ENCODE measurements at places on chromosomes 11 and 22. TPM values are rescaled to one million over a fixed set of nuclear protein-coding genes. Genes with fewer than 3 reads are reported as not detected.

APOBEC3G gene
- 24.1 TPM for total RNA-seq

DNA sequence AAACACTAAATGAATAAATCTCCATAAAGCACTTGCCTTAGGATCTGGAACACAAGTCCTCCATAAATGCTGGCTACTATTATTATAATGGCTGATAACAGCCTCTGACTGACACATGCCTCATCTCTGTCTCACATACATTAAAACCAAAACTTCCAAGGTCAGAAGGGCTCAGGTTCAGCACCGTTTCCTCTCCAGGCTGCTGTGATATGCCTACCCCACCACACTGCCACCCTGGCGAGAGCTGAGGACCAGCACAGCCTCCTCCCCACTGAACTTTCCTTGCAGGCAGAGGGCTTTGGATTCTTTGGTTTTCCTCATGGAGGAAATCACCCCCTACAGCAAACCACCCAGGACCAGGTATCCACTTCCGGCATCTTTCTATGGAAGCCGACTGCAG is 112.8 kb downstream of the ABTB2 start:
- H3K4me1 ChIP-seq: peaks cover 78% of the 10 kb centered on the region
- H3K27ac ChIP-seq: peak overlapping the region; percentile 56
- DNase-seq: peak; percentile 46
- no peaks in the 10 kb centered on the region for H3K36me3 ChIP-seq

SCN2B gene
- not detected for total RNA-seq

- no peak overlapping the region for H3K4me3 ChIP-seq
- no peaks in the 10 kb centered on the region for H3K4me1 ChIP-seq
- peaks cover 8% of the 10 kb centered on the region for H3K27me3 ChIP-seq
- DNase-seq: no peak
- no peaks in the 10 kb centered on the region for H3K36me3 ChIP-seq
Measured at GRCh38 chr22:49108636-49109315, 718.9 kb downstream of the BRD1 start.

GRCh38 chr11:47649276-47649675 is 6.9 kb upstream of the MTCH2 start:
- H3K27ac ChIP-seq: no peak overlapping the region
- no peaks in the 10 kb centered on the region for H3K27me3 ChIP-seq
- H3K4me1 ChIP-seq: no peaks in the 10 kb centered on the region
- H3K4me3 ChIP-seq: no peak overlapping the region
- no peaks in the 10 kb centered on the region for H3K36me3 ChIP-seq

GRCh38 chr22:24244144-24244787 is 616 bp downstream of the GGT5 start:
- no peak for DNase-seq
- no peaks in the 10 kb centered on the region for H3K27me3 ChIP-seq
- H3K36me3 ChIP-seq: no peaks in the 10 kb centered on the region
- peaks cover 36% of the 10 kb centered on the region for H3K4me1 ChIP-seq
- H3K27ac ChIP-seq: no peak overlapping the region
- no peak overlapping the region for H3K4me3 ChIP-seq

DNA sequence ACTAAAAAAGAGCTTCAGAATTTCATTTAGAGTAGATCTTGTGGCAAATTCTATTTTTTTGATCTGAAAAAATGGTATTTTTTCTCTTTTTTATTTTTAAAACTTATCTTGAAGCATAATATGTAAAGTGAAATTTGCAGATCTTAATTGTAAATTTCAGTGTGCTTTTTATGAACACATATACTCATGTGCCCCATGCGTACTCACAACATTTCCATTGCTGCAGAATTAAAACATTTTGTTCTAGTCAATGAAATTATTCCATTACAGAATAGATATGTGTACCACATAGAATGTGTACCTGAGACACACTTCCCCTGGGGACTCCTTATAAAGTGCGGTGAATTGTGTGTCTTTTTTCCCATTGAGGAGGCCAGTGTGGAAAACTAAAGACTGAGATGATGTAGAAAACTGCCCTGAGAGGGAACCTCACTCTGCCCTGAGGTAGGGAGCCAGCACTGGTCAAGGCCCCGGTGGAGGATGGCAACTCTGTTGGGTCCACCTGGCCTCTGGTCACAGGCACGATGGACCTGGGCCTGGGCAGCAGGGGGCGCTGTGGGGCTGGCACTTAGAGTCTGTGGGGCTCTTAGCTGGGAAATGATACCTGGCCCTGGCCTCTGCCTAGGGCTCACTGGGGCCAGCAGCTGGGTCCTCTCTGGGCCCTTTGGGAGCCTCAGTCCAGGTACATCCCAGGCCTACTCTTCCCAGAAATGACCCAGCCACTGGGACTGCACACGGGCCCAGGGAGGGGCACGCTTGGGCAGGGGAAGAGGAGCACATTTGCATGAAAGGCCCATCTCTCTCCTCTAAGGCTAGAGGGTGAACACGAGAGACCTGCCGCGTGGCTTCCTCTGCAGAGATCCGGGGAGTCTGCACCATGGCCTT is 77.9 kb upstream of the TOP3B start:
- peaks cover 21% of the 10 kb centered on the region for H3K27me3 ChIP-seq
- no peak overlapping the region for H3K4me3 ChIP-seq
- H3K27ac ChIP-seq: no peak overlapping the region
- peak; percentile 82 for DNase-seq
- H3K36me3 ChIP-seq: no peaks in the 10 kb centered on the region
- no peaks in the 10 kb centered on the region for H3K4me1 ChIP-seq

TBX1 gene
- not detected for total RNA-seq

Data from activated naive CD4-positive, alpha-beta T cell treated with anti-CD3 and anti-CD28 coated beads for 36 hours (primary cell).